ENCODE measurements at places on chromosomes 3 and 15. TPM values are rescaled to one million over a fixed set of nuclear protein-coding genes. Genes with fewer than 3 reads are reported as not detected.

Gene DNAH12
- total RNA-seq = not detected

Gene C3orf49
- total RNA-seq = not detected

Gene TAMM41
- 8.4 TPM for total RNA-seq

Gene SAMD7
- total RNA-seq = not detected

Gene KY
- total RNA-seq = 0.16 TPM

Gene MUC13
- total RNA-seq = not detected

Gene CFAP20DC
- 2.8 TPM for total RNA-seq

Gene CELF6
- total RNA-seq = not detected

Gene LEKR1
- 0.24 TPM for total RNA-seq

Gene BCL2A1
- 2.6 TPM for total RNA-seq

Gene ABHD5
- 19.7 TPM for total RNA-seq

Gene TTC21A
- 2.1 TPM for total RNA-seq

Gene NCK1
- total RNA-seq = 25.6 TPM

Gene PIGZ
- total RNA-seq = 0.78 TPM
